ENCODE measurements at places on chromosomes 7 and 10.

DNA sequence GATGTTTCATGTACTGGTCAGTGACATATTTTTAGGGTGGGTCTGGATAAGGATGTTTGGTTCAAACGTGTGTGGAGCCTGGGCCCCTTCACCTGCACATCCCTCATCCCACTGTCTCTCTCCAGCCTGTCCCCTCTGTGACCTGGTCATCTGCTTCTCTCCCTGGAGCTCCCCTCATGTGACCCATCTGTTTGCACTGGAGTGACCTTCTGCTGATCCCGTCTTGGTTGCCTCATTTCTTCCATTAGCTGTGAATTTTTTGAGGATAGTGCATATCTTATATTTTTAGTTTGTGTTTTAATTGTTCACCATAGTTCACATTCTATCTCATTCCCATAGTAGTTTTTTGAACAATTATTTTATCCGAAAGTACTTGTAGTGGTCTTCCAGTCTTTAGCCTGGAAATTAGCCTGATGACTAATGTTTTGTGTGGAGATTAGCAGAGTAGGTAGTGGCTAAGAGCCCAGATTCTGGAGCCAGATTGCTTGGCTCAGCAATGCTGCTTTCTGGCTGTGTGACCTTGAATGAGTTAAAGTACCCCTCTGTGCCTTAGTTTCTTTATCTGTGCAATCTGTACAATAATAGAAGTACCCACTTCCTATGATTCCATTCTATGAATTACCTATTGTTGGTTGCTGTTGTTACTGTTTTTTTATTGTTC, 224.5 kb downstream of the LRMDA start:
- DNase-seq = peak; percentile 48

- no peak for DNase-seq
Observed at GRCh38 chr7:41892356-41893100, 189.6 kb upstream of the INHBA start.

- no peak for DNase-seq
Observed at GRCh38 chr10:112045938-112046337, 137.6 kb downstream of the GPAM start.

GRCh38 chr10:106771154-106771553, 393.4 kb downstream of the SORCS1 start:
- DNase-seq = no peak

Measured in AG10803 (cell line).